ENCODE measurements at places on chromosomes 2 and 18.

DNA sequence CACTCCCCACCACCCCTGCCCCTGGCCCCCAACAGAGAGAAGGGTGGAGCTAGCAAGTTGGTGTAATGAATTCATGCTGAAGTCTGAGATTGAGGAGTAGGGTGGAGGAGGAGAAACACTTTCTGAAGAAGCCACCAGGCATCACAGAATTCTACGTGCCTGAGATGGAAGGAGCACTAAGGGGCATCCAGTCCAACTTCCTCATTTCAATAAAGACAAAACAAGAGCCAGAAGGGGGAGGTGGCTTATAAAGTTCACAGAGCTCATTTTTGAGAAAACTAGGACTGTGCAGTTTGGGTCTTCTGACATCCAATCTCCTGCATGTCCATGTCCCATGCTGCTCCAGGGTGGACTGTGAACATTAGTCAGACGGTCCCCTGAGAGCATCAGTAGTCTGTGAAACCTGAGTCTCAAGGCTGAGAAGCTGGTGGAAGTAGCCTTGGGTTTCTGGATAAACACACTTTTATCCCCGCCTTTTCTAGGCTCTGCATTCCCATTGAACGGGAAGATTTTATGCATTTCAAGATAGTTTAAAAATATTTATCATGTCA, 77.7 kb downstream of the TRIM43 start:
- no peak for DNase-seq

GRCh38 chr18:39558658-39559057, 1993.1 kb upstream of the CELF4 start:
- no peak for DNase-seq

GRCh38 chr2:203407496-203407895, 79.3 kb downstream of the ABI2 start:
- DNase-seq: no peak

GRCh38 chr2:120968307-120969015, 232.8 kb downstream of the GLI2 start:
- DNase-seq: no peak

- no peak for DNase-seq
Measured at GRCh38 chr2:2688254-2688653, 357.2 kb upstream of the MYT1L start.

GRCh38 chr18:4639628-4640310, 184.7 kb upstream of the DLGAP1 start:
- no peak for DNase-seq

GRCh38 chr2:106129150-106129549, 65.0 kb downstream of the UXS1 start:
- DNase-seq: no peak

GRCh38 chr2:101476605-101477208, 1.8 kb upstream of the RFX8 start:
- DNase-seq: no peak

DNA sequence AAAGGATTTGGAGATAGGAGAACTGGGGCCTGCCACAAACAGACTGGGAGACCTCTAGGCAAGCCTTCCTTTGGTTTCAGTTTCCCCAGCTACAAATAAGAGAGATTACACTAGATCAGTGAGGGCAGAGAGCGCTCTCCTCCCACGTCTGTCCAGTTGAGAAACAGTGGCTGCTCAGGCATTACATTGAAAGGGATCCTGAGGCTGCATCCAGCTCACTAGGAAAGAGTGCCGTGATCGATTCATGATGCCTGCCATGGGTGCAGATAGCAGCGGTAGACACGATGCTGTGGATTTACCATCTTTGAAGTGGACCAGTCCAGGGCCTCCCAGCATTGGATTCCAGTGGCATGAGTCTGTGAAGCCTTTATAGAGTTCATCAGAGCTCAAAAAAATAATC, 62.6 kb downstream of the EN1 start:
- no peak for DNase-seq

DNA sequence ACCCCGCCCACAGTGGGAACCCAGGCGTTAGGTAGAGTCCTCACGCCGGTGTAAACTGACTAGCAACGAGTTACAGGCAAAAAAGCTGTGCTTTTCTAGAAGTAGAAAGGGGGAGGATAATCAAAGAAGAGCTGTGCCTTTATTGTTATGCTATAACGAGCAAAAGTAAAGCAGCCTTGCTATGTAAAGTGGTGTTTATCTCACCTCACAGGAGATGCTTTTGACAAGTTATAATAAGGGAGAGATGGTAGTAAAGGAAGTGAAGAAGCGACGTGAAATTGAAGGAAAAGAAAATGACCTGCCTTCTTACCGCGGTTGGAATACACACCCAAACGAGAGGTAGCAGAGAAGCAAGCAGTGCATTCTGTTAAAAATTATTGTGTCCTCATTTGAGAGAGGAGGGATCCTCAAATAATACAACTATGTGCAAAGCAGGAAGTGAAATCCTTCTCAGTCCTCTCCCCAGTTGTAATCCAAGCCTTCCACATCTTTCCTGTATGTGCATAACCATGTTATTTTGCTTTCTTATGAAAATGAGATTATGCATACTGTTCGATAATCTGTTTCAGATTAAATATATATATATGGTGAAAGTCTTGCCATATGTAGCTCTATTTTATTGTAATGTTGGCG, 962 bp downstream of the TANK start:
- peak; percentile 23 for DNase-seq

DNA sequence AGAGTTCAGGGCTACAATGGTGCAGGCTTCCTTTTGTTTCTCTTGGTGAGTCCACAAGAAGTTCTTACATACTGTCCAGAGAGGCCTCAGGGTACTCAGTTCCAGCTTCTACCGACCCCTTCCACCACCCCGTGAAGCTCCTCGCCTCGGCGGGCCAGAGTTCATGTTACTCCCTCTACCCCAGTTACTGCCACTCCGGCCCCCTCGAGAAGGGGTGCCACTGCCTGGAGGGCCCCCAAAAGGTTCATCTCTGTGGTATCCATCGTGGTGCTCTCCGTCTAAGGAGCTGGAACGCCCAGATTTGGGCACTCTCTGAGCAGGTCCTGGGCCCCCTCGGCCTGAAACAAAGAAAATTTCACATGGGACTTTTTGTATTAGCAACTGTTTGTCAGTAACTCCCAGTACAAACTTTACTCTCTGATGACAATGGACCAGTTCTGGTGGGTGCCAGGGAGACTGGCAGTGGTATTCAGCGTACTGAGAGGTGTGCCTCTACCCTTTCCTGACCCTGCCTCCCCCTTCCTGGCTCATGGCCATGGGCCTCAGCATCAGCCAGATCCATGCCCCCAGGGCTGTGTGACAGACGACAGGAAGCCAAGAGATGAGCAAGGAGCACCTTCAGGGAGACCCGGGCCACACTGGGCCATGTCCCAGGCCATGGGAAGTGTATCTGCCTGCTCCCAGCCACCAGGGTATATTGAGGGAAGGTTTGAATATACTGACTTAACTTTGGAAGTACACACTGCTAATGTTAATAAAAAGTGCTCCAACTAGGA, 5.1 kb downstream of the SFT2D3 start:
- no peak for DNase-seq

DNA sequence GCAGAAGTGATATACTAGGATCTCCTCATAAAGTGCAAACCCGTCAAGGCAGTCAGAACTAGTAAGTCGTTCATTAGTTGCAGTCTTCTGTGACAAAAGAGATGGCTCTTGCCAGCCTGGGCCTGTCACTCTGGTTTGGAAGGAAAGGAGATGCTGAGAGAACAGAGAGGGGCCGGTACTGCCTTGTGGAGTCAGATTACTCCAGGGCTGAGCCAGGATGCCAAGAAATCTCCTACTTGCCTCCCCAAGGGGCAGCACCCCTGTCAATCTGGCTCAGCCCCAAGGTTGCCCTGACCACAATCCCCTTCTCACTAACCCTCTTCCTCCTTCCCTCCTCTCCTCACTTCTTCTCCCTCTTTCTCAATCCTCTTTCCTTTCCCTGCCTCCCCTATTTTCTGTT, 62.9 kb upstream of the ASPRV1 start:
- DNase-seq: no peak

GRCh38 chr2:1837458-1837857, 93.1 kb upstream of the PXDN start:
- DNase-seq: no peak

- DNase-seq: no peak
Measured at GRCh38 chr2:43634604-43635306, 2.3 kb upstream of the PLEKHH2 start.

DNA sequence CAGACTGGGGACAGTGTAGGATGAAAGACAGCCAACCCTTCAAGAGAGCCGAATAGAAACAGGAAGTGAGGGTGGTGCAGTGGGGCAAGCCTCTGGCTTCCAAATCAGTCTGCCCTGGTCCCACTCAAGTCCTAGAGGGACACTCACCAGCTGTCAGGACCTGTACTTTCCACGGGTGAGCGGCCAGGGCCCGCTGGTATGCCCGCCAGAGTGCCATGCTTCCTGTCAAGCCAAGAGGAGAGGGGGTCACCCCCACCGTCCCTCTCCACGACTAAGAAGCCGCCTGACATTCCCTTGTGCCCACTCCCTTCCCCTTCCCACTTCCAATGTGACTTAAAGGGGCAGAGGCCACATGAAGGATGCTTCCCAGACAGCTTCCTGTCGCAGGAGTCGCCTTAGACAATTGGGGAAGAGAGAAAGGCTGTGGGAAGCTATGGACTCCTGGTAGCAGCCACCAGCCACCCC, 564 bp downstream of the MPV17 start:
- DNase-seq: no peak

- DNase-seq: no peak
Measured at GRCh38 chr18:74512321-74513053, 16.3 kb downstream of the CNDP2 start.

DNA sequence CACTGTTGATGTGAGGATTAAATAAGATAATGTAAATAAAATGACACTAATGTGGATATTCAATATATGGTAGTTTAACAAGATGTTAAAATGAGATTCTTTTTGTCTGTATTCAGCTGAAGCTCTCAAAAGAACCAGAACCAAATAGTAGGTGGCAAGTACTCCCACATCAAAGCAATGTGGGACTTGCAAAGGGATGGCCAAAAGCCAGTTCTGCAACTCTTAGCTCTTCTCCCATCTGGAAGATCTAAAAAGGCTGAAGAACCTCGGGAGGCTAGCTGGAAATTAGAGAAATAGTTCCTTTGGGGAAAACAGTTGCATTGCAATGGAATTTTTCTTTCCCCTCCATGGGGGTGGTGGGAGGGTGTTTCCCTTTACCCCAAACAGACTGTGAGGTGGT, 48.7 kb downstream of the FBXO48 start:
- no peak for DNase-seq

- no peak for DNase-seq
Measured at GRCh38 chr2:23494286-23494685, 109.3 kb downstream of the KLHL29 start.

DNA sequence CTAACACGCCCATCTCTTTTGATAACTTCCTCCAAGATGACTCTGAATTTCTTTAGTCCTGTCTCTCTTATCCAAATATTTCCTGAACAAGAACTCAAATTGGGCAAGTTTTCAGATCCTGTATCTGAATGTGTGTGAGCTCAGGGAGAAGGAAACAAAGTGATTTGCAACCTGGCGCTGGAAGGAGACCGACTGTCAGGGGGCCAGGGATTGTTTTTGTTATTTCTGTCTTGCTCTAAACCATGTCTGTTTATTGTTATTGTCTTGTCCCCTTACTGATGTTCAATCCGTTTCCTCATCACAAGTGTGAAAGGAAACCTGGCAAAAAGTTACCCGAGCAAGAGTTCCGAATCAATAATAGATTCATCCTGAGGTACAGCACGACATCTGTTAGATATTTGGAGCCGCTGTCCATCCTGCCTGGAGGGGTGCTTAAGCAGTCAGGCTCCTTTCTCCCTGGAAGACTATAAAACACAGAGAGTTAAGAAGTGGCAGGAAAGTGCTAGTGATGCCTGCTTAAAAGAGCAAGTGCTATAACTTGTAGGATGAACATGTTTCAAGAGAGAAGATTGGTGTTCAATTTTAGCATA, 132.5 kb upstream of the OSR1 start:
- no peak for DNase-seq

- no peak for DNase-seq
Measured at GRCh38 chr18:64220941-64221340, 72.1 kb upstream of the LINC00305 start.

DNA sequence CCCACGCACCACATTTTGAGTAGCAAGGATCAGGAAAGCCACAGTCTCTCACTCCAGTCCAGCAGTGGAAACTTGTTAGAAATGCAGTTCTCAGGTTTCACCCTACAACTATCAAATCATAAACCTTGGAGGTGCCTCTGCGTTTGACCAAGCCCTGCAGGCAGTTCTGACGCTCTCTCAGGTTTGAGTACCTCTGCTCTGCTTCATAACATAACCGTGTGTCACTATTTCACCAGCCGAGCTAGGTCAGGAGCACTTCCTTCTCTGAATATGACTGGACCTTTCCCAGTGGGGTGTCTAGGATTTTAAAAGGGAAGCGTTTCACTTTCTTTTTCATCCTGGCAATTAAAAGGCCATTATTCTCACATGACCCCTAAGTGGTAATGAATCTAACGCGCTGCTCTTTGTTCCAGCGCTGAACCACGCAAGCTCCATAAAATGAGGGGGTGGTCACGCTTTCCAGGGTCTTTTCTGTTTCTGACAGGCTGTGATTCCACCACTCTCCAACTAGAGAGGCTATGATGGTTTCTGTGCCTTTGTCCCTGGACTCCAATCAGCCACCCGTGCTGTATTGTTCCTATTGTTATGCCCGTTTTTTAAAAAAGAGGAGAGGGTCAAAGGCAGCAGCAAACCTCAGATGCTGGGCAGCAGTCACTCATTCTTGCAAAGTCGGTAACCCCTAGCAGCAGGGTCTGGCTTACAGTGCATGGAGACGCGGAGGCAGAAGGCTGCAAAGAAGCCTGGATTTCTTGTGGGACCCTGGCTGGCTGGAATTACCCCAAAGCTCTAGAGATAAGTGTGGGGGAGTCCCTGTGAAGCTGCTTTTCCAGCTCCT, 75.2 kb upstream of the CTNNA2 start:
- DNase-seq: no peak

DNA sequence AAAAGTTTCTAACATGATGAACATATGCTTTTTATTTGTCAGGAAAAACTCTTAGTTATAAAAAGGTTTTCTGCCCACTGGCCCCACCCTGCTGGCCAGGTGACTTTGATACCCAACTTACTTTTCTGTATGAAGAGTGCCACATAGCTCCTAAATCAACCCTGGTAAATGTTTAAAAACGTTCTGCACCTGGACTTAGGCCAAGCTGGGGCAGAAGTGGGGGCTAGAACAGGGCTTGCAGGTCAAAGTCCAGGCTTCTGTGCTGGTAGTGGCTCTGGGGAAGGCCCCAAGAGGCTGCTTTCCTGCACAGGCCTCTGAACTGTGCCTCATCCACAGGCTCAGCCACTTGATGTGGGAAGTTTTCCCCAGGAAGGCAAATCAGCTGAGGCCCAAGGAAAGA, 171.7 kb downstream of the ANKRD30B start:
- no peak for DNase-seq

DNA sequence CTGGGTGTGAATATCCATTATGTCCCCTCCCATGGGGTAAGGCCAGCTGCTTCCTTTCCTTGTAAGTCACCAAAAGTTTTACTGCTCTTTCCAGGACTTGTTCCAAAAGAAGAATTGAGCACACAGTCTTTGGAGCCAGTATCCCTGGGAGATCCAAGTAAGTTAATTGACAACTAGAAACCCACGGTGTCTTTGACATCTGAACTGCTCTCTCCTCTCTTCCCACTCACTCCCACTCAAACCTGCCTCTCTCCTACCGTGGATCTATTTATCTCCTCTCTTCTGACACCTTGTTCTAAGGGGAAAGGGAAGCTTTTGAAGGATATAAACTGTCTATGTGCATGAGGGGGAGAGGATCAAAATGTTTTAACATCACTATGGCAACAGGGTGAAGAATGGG, 86.7 kb downstream of the VIT start:
- DNase-seq: no peak

- DNase-seq: no peak
Measured at GRCh38 chr2:9318461-9319337, 104.6 kb downstream of the ITGB1BP1 start.

- DNase-seq: no peak
Measured at GRCh38 chr2:17713291-17713690, 40.3 kb downstream of the SMC6 start.
